CD8-positive, alpha-beta memory T cell (primary cell): ENCODE measurements at places on chromosomes 5 and 9.

DNA sequence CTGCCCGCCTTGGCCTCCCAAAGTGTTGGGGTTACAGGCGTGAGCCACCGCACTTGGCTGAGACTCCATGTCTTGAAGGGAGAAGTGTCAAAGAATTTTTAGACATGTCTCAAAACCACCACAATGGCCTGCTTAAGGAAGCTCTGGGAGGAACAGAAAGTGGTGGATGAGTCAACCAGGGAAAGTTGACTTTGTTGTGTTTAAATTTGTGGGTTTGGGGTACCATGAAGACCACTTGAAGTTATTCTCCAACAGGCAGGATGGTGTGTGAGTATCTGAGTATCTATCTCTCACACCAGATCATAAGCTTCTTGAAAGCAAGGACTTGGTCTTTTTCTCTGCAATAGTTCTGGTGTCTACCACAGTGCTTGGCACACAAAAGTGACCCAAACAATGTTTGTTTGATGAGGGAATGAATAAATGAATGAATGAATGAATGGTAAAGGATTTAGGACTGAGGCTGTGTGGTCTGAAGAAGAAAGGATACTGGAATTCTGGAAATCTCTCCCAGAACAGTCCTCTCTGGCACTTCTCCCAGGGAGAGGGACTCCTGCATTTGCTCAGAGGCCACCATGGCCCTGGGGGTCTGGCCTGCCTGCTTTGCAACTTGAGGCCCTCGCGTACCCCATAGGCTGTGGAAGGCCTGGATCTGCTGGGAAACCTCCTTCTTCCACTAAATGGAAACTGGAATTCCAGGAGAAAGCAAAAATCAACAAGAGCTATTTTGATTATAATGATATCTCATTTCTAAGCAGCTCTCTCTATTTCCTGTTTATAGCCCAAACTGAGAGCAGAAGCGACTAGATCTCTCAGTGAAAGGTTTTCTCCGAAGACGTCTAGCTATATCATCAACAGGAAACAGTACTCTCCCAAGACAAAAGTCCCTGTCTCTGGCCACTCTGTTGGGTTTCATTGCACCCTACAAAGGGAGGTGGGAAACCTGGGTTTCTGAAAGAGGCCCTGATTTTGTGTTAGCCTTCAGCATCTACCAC is 187.9 kb downstream of the PALM2AKAP2 start:
- DNase-seq: no peak

DNA sequence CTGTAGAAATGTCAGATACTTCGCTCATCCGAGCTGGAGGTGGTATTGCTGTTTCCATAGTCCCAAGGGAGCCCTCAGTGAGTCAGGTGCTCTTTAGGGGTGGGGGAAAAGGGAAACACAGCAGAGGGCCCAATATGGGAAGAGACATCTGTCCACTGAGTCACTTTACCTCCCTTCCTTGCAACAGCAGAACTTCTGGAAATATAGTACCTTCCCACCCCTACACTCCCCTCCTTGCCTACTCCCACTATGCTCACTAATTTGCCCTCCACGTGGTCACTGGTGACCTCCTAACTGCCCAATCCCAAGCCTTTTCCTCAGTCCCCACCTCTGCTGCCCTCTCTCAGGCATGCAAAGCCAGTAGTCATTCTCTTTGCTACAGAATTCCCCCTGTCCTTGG is 1.9 kb downstream of the HK3 start:
- no peak for DNase-seq

DNA sequence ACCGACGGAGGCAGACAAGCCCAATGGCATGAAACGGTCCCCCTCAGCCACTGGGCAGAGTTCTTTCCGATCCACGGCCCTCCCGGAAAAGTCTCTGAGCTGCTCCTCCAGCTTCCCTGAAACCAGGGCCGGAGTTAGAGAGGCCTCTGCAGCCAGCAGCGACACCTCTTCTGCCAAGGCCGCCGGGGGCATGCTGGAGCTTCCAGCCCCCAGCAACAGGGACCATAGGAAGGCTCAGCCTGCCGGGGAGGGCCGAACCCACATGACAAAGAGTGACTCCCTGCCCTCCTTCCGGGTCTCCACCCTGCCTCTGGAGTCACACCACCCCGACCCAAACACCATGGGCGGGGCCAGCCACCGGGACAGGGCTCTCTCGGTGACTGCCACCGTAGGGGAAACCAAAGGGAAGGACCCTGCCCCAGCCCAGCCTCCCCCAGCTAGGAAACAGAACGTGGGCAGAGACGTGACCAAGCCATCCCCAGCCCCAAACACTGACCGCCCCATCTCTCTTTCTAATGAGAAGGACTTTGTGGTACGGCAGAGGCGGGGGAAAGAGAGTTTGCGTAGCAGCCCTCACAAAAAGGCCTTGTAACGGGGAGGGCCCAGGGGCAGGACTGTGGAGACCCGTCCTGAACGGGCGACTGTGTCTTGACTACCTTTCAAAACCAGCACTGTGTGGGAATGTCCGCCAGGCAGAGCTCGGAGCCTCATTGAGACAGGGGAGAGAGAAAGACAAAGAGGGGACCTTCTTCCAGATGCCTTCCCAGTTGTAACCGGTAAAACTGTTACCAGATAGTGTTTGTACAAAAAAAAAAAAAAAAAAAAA is 29.9 kb downstream of the CD180 start:
- DNase-seq: peak; percentile 58

- DNase-seq: no peak
Observed at GRCh38 chr5:118806571-118806970, 181.8 kb downstream of the DTWD2 start.

- peak; percentile 13 for DNase-seq
Observed at GRCh38 chr5:139806111-139806510, 10.5 kb downstream of the PSD2 start.

- no peak for DNase-seq
Observed at GRCh38 chr5:5437227-5438172, 15.0 kb downstream of the ICE1 start.

DNA sequence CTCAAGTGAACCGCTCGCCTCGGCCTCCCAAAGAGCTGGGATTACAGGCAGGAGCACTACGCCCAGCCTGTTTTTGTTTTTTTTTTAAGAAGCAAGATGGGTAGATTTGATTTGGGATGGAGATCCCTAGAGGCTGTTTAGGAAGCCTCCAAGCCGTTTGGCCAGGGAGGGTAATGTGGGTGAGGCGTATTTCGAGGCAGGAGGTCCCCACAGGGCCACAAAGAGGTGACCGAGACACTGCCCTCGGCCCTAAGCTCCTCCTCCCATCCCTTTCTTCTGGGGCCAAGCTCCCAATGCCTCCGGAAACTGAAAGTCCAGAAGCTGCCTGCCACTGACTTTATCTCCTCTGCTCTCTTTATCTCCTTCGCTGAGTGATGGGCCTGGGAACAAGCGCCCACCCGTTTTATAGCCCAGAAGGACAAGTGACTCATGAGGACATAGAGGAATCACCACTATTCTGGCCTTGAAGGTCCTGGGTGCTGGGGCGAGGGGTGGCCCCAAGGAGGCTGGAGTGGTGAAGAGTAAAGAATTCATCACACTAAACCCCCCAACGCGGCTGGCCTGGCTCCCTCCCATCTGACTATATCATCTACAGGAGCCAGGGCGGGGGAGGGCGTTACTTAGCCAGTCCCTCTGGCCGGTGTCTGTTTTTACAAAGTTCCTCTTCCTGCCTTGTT is 2.0 kb upstream of the RALGDS start:
- no peak for DNase-seq

GRCh38 chr5:55036477-55036876 is 12.4 kb downstream of the GZMK start:
- no peak for DNase-seq

GRCh38 chr5:143509758-143510221 is 106.3 kb upstream of the NR3C1 start:
- DNase-seq: no peak

DNA sequence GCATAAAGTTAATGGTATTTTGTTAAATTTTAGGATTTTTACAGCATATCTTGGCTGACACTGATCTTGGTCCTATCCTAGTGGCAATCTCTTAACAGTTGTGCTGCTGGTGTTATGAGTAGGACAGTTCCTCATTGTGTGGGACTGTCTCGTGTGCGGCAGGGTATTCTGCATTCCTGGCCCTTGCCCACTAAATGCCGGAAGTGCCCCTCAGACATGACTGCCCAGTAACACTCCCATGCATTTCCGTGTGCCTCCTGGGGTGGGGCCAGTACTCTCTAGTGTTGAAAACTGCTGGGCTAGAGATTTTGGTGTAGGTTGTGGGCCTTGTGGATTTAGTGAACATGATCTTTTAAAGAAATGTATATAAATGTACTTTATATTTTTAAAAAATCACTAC is 227.1 kb upstream of the DMRT1 start:
- DNase-seq: no peak

- DNase-seq: no peak
Observed at GRCh38 chr9:110543631-110544051, 35.9 kb downstream of the SVEP1 start.

DNA sequence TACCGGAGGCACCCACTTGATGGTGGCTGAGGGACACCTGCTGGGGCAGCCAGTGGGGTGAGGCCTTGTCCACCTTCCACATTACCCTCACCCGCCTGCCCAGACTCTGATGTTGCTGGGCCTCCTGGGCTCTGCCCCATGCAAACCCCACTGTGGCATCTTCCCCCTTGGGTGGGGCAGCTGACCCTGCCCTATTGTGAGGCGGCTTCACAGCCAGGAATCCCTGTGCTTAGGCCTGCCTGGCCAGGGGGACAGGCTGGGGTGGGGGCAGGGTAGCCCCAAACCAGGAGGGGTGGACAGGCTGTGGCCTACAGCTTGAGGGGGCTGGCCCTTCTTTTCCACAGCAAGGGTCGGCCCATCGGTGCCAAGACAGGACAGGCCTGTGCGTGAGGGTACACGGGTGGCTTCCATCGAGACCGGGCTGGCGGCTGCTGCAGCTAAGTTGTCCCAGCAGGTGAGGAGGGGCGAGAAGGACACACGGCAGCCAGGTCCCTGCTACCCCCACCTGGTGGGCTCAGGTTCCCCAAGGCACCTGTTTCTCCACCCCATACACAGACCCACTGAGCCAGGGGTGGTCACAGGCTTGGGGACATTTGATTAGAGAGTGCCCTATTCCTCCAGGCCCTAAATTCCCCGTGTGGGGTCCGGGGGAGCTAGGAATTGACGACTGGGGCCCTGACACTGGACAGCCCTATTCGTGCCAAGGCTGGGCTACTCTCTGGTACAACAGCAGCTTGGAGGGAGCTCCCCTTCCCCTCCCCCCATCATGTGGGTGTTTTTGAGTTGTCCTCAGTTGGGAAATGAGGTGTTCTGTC is 99.2 kb downstream of the PHF2 start:
- DNase-seq: peak; percentile 29

GRCh38 chr5:146919304-146919703 is 40.7 kb upstream of the PPP2R2B start:
- no peak for DNase-seq

GRCh38 chr5:142540922-142541422 is 144.9 kb downstream of the FGF1 start:
- no peak for DNase-seq

GRCh38 chr9:33418090-33418489 is 15.7 kb upstream of the AQP7 start:
- no peak for DNase-seq

DNA sequence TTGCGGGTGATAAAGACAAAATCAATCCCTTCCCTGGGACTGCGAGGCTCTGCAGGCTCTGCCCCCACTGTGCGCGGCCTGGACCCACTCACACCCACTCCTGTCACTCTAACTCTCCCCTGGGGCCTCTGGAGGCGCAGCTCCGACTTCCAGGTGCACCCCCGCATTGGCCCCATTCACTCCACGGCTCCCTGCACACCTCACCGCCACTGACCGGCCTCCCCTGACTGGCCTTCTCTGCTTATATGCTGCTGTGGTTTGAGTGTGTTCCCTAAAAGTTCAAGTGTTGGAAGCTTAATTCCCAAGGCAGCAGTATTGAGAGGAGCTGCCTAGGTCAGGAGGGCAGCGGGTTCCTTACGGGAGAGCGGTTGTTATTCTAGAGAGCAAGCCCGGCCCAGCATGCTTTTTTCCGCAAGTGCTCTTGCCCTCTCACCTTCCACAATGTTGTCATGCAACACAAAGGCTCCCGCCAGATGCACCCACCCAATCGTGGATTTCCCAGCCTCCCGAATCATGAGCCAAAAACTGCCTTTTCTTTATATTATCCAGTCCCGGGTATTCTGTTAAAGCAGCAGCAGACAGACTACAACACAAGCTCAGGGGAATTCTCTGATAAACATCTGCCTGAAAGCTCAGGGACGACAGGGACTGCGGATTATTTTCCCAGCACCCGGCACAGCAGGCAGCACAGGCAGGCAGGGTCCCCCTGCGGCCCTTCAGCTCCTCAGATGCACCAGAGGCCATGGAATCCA is 73.5 kb upstream of the LRRTM2 start:
- no peak for DNase-seq

GRCh38 chr9:90793729-90794128 is 7.9 kb upstream of the SYK start:
- DNase-seq: no peak

DNA sequence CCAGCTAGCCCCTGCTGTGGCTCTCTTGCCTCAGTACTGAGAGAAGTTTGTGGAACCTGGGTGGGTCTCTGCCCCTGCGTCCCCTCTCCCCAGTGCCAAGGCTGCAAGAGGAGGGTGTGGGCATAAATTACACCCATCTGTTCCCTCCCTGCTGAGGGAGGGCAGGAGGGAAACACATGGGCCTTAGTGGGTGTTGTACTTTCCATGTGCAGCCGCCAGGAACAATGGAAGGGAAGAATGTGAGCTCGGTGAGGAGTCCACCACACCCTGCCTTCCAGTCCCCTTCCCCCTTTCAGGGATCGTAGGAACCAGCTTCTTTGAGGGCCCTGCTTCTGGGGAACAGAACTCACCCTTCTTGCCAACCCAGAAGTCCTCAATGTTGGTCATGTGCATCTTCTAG is 138.2 kb upstream of the KLF4 start:
- DNase-seq: no peak

GRCh38 chr5:1519631-1520210 is 4.0 kb downstream of the LPCAT1 start:
- no peak for DNase-seq

DNA sequence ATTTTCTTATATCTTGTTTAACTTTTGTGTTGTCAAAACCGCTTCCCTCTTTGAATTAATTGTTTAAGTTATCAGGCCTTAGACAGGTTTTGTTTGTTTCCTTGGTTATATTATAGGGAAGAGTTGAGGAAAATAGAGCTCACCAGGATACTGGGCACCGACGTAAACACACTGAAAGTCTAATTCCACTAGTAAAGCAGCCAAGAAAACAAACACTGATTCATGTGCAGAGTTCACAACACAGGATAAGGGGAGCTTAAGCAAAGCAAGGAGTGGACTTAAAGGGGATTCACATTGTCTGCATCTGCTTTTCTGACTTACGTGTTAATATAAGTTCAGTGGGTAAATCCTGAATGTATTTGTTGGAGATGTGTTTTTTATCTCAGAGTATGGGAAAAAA is 139.0 kb upstream of the CDH6 start:
- DNase-seq: no peak

DNA sequence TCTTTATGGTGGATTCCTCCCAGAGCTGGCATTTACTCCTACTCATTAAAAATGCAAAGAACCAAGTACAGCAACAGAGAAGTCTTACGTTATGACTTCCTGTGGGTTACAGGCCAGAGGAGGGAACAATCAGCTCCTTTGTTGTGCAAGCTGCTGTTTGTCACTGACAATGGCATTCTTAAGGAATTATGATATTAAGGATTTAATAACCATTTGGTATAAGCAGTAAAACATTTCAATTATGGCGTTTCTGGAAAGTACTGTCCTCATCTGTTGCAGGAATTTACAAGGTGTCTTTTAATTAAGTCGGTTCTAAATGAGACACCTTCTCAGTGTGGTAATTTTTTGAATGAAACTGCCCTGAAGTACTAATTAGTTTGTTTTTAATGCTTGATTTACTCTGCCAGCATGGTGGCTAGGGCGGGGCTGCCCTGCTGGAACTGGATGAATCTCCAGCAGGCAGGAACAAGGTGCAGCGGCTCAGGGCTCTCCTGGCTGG is 49.1 kb upstream of the VDAC1 start:
- no peak for DNase-seq

- DNase-seq: no peak
Observed at GRCh38 chr5:77947041-77947428, 170.9 kb upstream of the TBCA start.
